ENCODE measurements at places on chromosomes 7 and 10.

- DNase-seq, result peak; percentile 10
Measured at GRCh38 chr10:45052700-45053099, 52.0 kb downstream of the ZNF22 start.

DNA sequence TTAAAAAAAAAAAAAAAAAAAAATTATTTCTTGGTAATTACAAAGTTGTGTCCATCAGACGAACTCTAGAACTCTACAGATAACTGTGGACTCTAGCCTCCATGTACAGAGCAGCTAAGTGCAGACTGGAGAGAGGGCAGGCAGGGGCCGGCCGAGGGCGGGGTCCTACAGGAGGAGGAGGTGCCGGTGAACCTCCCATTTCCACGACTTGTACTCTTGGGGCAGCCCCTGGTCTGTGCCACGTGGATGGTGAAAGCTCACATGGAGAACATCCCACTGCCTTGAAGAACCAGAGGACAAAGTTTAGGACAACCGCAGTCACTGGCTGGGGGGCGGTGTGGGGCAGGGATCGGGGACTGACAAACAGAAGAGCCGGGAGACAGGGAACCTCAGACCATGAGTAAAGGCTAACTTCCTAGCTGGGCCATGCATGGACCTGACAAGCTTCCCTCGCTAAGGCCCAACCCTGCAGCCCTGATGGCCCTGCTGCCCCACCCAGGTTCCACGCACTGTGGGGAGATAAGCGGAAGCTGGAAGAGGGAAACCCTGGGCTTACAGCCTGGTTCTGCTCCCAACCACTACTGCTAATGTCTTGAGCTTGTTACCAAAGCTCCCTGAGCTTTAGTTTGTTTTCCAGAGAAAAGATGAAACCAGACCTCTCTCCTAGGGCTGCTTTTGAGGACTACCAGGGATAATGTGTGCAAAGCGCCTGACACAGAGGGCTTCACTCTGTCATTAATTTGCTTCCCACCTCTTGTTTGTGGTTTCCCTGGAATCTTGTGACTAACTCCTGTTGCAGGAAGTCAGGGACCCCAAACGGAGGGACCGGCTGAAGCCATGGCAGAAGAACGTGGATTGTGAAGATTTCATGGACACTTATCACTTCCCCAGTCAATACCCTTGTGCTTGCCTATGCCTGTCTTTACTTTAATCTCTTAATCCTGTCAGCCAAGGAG is 16.1 kb upstream of the SEC61G start:
- no peak for DNase-seq

- DNase-seq, result no peak
Measured at GRCh38 chr7:272631-273030, 17.3 kb upstream of the FOXL3 start.

GRCh38 chr7:80499350-80499953 is 12.4 kb downstream of the GNAT3 start:
- DNase-seq, result peak; percentile 61

DNA sequence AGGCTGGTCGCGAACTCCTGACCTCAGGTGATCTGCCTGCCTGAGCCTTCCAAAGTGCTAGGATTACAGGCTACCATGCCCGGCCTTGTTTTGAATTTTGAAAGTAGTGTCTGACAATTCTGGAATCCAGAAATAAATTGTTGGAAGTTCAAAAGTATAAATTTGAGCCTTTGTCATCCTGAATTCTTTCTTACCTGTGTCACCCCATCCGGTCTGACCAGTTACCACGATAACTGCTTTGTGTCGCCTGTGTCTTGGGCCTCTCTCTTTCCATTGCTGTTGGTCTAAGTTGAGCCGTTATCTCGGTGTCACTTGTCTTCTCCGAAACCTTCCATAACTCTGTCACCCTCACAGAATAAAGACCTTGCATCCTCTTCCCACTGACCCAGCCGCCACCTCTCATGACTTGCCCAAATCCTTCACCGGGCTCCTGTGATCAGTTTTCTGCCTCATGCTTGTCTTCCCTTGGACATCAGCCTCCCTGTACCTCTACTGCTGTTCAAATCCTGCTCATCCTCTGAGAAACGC is 18.6 kb downstream of the CUL1 start:
- no peak for DNase-seq

DNA sequence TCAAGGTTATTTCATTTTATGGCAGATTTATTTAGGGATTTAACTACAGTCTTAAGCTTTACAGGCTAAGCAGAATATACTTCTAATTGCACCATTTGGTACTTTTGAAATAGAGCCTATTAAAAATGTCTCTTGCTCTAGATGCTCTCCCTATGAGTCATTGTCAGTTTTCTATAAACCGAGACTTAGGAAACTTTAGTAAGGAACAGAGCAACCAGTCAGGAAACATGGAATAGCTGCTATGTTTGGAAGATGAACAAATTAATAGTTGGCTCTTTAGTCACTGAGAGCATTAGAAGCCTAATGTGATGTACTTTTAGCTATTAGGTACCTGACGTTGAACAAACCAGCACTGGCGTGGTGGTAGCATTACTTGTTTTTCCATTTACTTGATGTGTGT is 35.3 kb downstream of the INPP5F start:
- no peak for DNase-seq

GRCh38 chr10:73791871-73792400 is 6.5 kb downstream of the ZSWIM8 start:
- no peak for DNase-seq

DNA sequence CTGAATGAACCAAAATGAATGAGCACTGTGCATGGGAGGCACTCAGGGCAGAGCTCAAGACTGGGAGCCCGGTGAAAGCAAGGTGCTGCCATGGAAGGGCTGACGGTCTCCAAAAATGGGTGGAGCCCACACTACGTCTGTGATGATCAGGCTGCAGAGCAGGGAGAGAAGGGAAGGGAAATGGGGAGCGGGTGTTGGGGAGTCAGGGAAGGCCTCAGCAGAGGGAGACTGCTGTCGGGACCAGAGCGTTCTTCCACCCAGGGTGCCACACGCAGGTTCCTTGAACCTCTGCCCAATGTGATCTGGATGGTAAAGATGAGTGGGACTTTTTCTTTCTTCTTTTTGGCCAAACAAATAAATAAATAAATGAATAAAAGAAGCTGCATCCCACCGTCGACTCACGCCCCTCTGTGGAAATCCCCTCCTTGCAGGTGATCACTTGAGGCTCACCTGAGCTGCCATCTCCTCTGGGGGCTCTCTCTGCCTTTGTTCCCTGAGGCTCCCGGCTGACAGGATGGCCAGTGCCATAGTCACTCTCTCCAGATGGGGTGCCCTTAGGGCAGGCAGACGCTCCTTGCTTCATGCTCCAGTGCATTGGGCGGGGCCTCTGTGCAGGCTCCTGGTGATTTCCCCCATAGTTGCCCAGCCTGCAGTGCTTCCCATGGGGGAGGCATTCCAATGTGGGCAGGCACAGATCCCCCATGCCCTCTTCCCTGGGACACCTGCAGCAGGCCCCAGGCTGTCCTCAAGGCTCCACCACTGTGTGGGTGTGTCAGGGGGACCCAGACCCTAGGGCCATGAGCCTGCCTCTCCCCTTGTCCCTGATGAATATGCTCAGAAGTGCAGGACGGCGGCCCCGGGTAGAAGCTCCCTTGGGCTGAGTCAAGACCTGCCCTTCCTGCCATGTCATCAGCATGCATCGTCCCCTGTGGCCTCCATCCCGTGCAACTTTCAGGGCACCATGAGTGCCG is 131.8 kb downstream of the PTPN20 start:
- no peak for DNase-seq

- no peak for DNase-seq
Measured at GRCh38 chr10:112834751-112835181, 115.3 kb upstream of the TCF7L2 start.

GRCh38 chr10:3852147-3852904 is 67.3 kb upstream of the KLF6 start:
- DNase-seq, result peak; percentile 96

DNA sequence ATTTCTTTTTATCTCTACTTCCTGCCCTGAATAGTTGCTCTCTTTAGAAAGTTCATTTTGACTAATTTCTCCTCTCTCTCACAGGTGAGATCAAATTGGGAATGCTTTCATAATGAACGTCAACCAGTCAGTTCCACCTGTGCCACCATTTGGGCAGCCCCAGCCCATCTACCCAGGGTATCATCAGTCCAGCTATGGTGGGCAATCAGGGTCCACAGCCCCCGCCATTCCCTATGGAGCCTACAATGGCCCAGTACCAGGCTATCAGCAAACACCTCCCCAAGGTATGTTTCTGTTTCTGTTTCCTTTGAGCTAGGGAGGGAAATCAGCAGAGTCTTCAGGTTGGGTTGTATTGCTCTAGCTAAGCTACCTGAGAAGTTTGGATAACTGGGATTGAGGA is 2.5 kb downstream of the SEC24C start:
- DNase-seq, result no peak

GRCh38 chr7:125197731-125198393 is 268.2 kb upstream of the POT1 start:
- DNase-seq, result no peak

GRCh38 chr10:79137300-79137756 is 68.6 kb downstream of the ZMIZ1 start:
- no peak for DNase-seq

GRCh38 chr7:151061213-151062110 is 2.1 kb downstream of the SLC4A2 start:
- no peak for DNase-seq

GRCh38 chr7:80478683-80479082 is 33.2 kb downstream of the GNAT3 start:
- DNase-seq, result no peak

DNA sequence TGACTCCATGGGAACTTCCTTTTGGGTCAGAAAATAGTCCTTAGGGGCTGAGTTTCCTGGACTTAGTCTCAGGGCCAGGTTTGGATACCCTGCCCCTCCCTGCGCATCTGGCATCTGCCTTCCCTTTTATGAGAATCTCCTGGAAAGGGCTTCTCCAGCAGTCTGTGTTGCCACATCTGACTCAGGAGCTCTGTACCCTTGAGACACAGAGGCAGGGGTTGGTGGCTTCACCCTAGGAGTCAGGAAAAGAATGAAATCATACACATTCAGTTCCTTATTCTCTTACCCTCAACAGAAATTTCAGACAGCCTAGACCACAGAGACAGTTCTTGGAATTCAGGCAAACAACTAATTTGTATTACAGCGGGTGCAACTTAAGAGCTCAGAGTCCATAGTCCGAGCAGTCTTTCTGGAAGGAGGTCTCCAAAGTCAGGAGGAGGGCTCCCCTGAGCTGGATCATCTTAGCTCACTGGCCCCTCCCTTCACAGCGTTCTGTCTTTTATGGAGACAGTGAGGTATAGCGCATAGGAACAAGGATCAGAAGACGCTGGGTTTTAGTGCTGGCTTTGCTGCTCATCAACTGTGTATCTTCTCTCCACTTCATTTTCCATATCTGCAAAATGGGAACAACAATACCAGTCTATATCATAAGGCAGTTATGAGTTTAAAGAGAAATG is 3.0 kb upstream of the PLAU start:
- peak; percentile 98 for DNase-seq

DNA sequence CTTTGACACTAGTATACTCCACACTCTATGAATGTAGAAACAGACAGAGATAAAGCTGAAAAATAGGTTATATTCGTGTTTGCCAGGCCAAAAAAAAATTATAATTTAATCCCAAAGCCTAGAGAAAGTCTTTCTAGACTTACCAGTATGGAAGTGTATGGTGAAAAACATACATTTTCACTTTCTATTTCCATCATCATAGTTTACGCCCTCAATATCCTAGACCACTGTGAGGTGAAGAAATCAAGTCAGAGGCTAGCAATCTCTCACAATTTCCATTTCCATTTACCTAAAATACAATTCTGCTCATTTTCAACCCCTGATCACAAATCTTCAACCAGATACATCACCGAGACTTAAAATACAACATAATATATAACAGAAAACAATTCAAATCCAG is 16.2 kb downstream of the GPR22 start:
- no peak for DNase-seq

DNA sequence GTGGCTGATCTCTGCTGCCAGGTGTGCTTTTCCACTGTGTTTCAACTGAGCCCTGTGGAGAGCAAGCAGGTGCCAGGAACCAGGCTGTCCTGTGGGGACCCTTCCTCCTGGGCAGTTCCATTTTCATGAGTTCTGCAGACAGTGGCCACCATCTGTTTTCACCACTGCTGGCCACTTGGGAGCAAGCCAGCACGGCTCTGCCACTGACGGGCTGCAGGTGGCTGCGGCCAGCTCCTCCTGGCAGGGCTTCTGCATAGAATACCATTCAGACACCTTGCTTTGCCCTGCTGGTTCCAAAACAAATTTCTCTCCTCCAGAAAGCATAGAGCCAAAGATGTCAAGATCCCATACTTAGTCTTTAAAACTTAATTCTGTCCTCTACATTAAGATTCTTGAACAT is 48.3 kb downstream of the LANCL2 start:
- no peak for DNase-seq

DNA sequence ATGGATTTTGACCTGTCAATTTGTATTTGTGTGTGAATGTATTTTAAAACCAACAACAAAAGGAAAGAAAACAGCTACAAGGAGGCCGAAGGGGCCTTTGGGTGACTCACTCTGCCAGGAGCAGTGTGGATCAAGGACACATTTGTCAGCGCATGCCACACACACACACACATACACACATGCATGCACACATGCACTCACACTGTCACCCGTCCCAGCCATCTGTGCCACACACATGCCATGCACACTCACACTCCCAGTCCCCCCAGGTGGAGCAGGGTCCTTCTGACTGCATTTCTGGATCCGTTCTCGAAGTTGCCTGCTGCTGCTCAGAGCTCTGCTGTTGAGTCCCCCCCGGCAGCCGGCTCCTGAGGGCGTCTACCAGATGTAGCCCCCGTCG is 26.0 kb downstream of the SPOCK2 start:
- DNase-seq, result no peak

DNA sequence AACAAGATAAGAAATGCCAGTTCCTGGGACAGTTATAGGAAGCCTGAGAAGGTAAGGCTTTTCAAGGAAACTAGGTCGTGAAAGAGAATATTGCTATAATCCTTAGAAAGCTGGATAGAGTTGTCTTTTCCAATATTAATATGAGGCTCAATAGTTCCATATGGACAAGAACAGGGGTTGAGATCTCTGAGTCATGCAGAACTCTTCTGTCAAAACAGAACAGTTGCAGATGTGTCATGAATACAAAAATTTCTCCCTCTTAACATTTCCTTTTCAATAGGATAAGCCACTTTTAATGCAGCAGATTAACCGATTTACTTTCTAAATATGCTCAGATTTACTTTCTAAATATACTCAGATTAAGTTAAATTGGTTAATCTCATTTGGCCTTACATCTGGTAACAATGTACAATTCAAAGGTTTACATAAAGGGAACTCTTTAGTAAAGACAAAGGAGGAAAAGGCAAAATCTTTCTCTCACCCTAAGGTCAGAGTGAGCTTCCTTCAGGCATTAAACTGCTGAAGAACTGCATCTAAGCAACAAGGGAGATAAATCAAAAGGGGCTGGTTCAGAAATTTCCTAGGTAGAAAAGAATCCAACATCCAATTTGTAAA is 104.7 kb upstream of the PCDH15 start:
- DNase-seq, result no peak

All from suppressor macrophage treated with lipopolysaccharide for 1 hour (primary cell).